ENCODE measurements at places on chromosomes 4 and X. TPM values are rescaled to one million over a fixed set of nuclear protein-coding genes. Genes with fewer than 3 reads are reported as not detected.

Gene AMOT
- total RNA-seq: 7.7 TPM

Gene FGF5
- total RNA-seq: not detected

Gene CHST7
- total RNA-seq: 7.7 TPM

Gene MAGEA9B
- 0.47 TPM for total RNA-seq

Gene STOX2
- 6.3 TPM for total RNA-seq

Gene AMBN
- not detected for total RNA-seq

Gene ERCC6L
- 12.5 TPM for total RNA-seq

Gene ANKRD50
- 16.5 TPM for total RNA-seq

Gene SEC31A
- 78.5 TPM for total RNA-seq

Gene FOXR2
- total RNA-seq: not detected

Gene FABP2
- total RNA-seq: not detected

Gene MAGEA12
- not detected for total RNA-seq

Gene USP53
- total RNA-seq: 22.0 TPM

Gene PRSS12
- total RNA-seq: 13.8 TPM

Gene RXFP1
- not detected for total RNA-seq

GRCh38 chrX:39063037-39063436, 261.8 kb downstream of the MID1IP1 start:
- no peaks in the 10 kb centered on the region for H3K36me3 ChIP-seq
- no peaks in the 10 kb centered on the region for H3K4me1 ChIP-seq
- no peak for DNase-seq
- no peaks in the 10 kb centered on the region for H3K27me3 ChIP-seq
- no peak overlapping the region for H3K27ac ChIP-seq
- no peak overlapping the region for H3K4me3 ChIP-seq

DNA sequence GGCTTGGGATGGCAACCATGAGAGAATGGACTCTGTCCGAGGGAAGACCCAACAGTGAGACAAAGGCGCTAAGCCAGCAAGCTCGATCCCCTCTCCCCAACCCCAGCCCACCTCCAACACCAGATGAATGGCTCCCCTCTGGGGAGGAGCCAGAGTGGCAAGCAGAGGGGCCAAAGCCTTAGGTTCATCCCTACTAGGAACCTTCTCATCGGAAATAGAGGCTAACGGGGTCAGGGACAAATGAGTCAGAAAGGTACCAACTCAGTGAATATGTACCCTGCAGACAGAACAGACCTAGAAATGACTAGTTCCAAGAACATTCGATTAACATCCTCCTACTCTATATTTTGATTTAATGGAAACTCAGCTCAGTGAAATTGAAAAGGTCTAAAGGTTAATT, 73.9 kb downstream of the NSG1 start:
- peaks cover 11% of the 10 kb centered on the region for H3K4me1 ChIP-seq
- no peak overlapping the region for H3K4me3 ChIP-seq
- no peak for DNase-seq
- H3K27me3 ChIP-seq: no peaks in the 10 kb centered on the region

DNA sequence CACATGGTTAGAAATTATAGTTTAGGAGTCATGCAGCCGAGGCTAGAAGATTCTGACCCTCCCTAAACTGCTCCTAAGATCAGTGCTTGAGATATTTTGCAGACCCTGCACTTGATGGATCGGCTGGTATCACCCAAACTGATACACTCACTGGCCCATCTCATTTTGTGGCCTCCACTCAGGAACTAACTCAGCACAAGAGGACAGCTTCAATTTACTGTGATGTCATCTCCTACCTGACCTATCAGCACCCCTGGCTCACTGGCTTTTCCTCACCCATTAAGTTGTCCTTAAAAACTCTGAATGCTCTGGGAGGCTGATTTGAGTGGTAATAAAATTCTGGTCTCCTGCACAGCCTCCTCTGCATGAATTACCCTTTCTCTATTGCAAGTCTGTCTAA, 450.9 kb downstream of the PCDH10 start:
- H3K27me3 ChIP-seq: no peaks in the 10 kb centered on the region
- H3K4me3 ChIP-seq: no peak overlapping the region
- no peak for DNase-seq
- H3K27ac ChIP-seq: no peak overlapping the region
- H3K36me3 ChIP-seq: no peaks in the 10 kb centered on the region

- DNase-seq: no peak
- peak within 1 kb of the TSS; percentile 57 for H3K4me3 ChIP-seq
- H3K36me3 ChIP-seq: no peaks in the 10 kb centered on the region
- H3K4me1 ChIP-seq: peaks cover 54% of the 10 kb centered on the region
- no peaks in the 10 kb centered on the region for H3K27me3 ChIP-seq
These were observed at the start of gene ELF4 for GRCh38 chrX:130110379-130111219. Gene ELF4 (minus strand): TSS chrX:130110497. CDS start chrX:130081330, 29,167 bp downstream.

- peak; percentile 13 for DNase-seq
- no peaks in the 10 kb centered on the region for H3K27me3 ChIP-seq
- no peak overlapping the region for H3K4me3 ChIP-seq
- H3K4me1 ChIP-seq: no peaks in the 10 kb centered on the region
These were observed 13.9 kb upstream of the PPEF2 start for GRCh38 chr4:75916091-75916661.

GRCh38 chr4:142407596-142407995, 438.5 kb downstream of the INPP4B start:
- H3K27ac ChIP-seq: peak overlapping the region; percentile 88
- peaks cover 69% of the 10 kb centered on the region for H3K4me1 ChIP-seq
- DNase-seq: no peak
- H3K4me3 ChIP-seq: no peak overlapping the region

DNA sequence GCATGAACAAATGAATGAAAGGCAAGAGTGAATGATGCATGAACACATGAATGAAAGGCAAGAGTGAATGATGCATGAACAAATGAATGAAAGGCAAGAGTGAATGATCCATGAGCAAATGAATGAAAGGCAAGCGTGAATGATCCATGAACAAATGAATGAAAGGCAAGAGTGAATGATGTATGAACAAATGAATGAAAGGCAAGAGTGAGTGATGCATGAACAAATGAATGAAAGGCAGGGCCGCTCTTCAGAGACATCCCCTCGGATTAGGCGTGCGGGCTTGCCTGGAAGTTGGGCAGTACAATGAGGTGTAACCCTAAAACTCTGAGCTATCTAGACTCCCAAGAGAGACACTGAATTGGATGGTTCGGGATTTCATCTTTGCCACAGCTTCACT, 3.7 kb downstream of the PCGF3 start:
- DNase-seq: no peak
- H3K4me1 ChIP-seq: peaks cover 9% of the 10 kb centered on the region
- H3K36me3 ChIP-seq: no peaks in the 10 kb centered on the region
- no peak overlapping the region for H3K27ac ChIP-seq
- no peak overlapping the region for H3K4me3 ChIP-seq
- no peaks in the 10 kb centered on the region for H3K27me3 ChIP-seq

DNA sequence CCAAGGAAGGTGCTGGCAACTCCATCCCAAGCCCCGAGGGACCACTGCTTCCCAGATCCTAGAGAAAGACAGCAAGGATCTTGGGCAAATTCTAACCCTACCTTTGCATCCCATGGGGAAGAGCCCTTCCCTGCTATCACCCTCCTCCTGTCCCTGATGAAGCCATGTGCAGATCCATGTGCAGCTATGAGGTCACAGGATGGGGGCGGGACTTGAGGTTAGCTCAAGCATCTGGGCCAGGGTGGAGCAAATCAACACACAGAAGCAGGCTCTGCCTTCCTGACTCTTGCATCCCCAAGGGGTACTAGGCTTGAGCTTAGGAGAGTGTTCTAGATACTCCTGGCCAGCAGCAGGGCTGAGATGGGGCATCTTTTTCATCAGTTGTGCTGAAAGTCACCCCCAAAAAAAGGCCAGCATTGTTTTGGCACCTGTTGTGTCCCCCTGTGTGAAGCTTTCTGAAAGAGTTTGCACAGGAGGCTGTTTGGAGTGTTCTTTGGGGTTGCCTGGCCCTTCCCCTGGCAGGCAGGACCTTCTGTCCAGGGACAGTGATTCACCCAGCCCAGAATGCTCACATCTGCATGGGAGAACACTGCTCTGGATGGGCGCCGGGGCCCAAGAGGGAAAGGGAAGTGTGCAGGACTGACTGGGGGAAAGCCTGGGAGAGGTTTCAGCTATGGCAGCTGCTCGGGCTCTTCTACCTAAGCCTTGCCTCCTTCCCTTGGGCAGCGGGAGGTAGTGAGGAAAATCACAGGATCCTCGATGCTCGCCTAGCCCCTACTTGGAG, 50.8 kb downstream of the PRPS1 start:
- H3K36me3 ChIP-seq: no peaks in the 10 kb centered on the region
- H3K27me3 ChIP-seq: no peaks in the 10 kb centered on the region
- H3K4me3 ChIP-seq: no peak overlapping the region
- H3K4me1 ChIP-seq: peaks cover 42% of the 10 kb centered on the region
- H3K27ac ChIP-seq: no peak overlapping the region

DNA sequence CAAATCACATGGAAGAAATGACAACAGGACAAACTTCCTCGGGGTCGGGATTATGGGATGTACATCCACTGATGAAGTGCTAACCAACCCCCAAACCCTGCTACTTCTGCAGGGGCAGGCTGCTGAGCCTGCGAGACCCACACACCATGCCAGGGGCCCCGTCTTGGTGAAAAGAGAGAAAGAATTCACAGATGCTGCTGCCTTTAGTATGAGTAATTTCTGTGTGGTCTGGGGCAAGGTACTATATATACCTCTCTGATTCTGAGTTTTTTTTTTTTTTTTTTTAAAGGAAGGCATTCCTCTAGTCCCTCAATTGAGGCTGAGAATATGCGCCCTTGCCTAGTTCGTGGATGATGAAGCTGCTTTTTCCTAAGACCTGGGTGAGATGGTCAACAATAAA, 24.8 kb downstream of the PDHA1 start:
- no peak overlapping the region for H3K4me3 ChIP-seq
- no peak for DNase-seq
- no peaks in the 10 kb centered on the region for H3K27me3 ChIP-seq
- H3K27ac ChIP-seq: no peak overlapping the region
- H3K36me3 ChIP-seq: no peaks in the 10 kb centered on the region

GRCh38 chrX:46260499-46260898, 284.7 kb downstream of the ZNF674 start:
- H3K4me3 ChIP-seq: no peak overlapping the region
- no peaks in the 10 kb centered on the region for H3K27me3 ChIP-seq
- H3K36me3 ChIP-seq: no peaks in the 10 kb centered on the region
- no peak for DNase-seq

DNA sequence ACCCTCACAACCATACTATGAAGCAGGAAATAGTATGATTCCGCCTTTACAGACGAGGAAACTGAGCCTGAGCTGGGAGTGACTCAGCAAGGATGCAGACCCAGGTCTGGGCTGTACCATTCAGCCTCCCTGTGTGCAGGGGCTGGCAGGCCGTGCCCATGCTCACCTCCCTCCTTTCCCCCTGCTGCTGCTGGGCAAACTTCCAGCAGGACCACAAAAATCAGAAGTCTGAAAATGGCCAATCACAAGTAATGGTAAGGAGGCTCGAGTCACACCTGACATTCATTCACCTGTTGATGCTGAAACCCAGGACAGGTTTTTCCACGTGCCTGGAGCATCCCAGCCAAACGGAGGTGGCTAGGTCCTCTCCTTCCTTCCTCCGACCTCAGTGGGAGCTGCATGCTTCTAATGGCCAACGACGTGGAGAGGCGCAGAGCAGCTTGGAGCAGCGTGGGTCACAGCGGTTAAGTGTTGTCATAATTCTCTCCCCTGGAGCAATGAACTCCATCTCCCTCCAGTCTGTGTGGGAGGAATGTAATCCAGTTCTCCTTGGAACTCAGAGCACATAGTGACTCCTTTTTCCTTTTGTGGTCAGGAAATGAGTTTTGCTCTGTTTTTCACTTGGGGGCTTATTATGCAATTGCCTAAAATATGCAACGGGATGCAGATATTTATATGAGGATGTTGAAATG, 371.7 kb downstream of the BCOR start:
- no peaks in the 10 kb centered on the region for H3K27me3 ChIP-seq
- no peak for DNase-seq
- H3K36me3 ChIP-seq: no peaks in the 10 kb centered on the region
- H3K27ac ChIP-seq: no peak overlapping the region
- H3K4me1 ChIP-seq: peaks cover 2% of the 10 kb centered on the region
- H3K4me3 ChIP-seq: no peak overlapping the region

DNA sequence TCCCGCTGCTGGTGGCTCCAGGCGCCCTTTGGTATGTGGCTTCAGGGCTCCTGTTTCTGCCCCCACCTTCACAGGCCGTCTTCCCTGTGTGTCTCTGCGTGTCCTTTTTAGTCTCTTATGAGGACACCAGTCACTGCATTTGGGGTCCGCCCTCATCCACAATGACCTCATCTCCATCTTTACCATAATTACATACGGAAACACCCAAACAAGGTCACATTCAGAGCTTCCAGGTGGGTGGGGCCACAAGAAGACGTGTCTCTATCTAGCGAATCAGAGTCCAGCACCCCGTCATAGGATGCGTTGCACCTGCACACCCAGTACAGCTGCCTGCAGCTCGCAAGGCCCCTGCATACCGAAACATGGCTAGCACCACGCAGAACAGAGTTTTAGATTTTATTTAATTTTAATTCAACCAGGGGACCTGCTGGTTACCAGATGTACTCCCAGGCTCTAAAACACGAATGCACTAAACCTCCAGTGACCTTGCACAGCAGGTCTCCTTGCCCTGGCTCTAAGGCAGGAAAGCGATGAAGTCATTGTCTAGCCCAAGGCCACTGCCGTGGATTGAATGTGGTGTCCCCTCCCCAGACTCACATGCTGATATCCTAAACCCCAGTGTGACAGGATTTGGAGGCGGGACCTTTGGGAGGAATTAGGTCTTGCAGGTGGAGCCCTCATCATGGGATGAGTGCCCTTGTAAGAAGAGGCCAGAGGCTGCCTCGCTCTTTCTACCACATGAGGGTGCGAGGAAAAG, 30.3 kb downstream of the ABLIM2 start:
- no peak for DNase-seq
- H3K4me3 ChIP-seq: no peak overlapping the region

- H3K4me3 ChIP-seq: no peak overlapping the region
- no peaks in the 10 kb centered on the region for H3K27me3 ChIP-seq
- H3K27ac ChIP-seq: no peak overlapping the region
- H3K36me3 ChIP-seq: no peaks in the 10 kb centered on the region
- no peaks in the 10 kb centered on the region for H3K4me1 ChIP-seq
These were observed 38.9 kb downstream of the CCNQ start for GRCh38 chrX:153560000-153560399.
